ENCODE measurements at places on chromosomes 7 and 10.

GRCh38 chr7:20797042-20797461 lies 10.4 kb upstream of the SP8 start:
- DNase-seq: no peak

GRCh38 chr7:28986765-28987110 lies 28.6 kb upstream of the TRIL start:
- DNase-seq: peak; percentile 14

GRCh38 chr7:38177621-38178003 lies 433 bp upstream of the STARD3NL start:
- DNase-seq: no peak

- no peak for DNase-seq
These were observed 24.7 kb downstream of the MRPS24 start for GRCh38 chr7:43844662-43845061.

- DNase-seq: no peak
These were observed 16.2 kb upstream of the INSIG1 start for GRCh38 chr7:155281398-155281969.

- DNase-seq: no peak
These were observed at the start of gene AKR1C4 for GRCh38 chr10:5196702-5197113. AKR1C4 (plus strand) TSS chr10:5196837; CDS start chr10:5196868, 31 bp downstream.

- DNase-seq: no peak
These were observed 160.6 kb downstream of the FGFR2 start for GRCh38 chr10:121437596-121437995.

Measured in SIG-M5 (cell line).